ENCODE measurements at places on chromosomes 4 and X.

- no peak for DNase-seq
These were observed 63.7 kb downstream of the SEC24D start for GRCh38 chr4:118772081-118772766.

DNA sequence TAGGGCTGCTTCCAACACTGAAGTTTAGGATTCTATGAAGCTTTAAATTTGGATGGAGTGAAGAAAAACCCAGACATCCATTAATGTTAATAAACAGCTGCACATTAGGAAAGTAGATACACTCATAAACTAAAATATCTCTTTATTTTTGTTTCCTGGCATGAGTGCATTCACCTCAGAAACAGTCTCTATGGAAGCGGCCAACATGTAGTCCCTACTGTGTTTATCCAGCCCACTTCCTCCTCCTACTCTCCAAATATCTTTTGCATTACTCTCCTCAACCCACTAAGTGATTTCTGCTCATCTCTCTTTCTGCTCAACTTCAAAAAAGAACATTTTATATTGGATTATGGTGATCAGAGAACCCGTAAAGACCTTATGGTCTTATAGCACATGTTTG lies 180.3 kb upstream of the MXRA5 start:
- no peak for DNase-seq

DNA sequence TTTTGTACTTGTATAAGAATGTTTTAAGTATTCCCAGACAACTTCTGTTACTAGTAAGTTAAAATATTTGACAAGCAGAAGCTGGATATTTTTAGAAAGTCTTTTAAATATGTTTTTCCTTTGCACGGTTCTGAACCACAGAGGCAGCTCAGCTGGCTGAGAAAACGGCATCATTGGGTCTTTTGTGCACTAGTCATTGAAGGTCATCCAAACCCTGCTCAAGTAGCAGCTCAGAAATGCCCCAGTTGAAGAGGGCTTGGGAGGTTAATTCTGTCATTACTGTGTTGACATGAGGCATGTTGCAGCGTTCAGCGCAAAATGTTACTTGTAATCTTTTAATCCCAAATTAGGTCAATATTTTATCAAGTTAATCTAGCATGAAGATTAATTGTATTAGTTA lies 383.7 kb upstream of the FAM241A start:
- DNase-seq: no peak

DNA sequence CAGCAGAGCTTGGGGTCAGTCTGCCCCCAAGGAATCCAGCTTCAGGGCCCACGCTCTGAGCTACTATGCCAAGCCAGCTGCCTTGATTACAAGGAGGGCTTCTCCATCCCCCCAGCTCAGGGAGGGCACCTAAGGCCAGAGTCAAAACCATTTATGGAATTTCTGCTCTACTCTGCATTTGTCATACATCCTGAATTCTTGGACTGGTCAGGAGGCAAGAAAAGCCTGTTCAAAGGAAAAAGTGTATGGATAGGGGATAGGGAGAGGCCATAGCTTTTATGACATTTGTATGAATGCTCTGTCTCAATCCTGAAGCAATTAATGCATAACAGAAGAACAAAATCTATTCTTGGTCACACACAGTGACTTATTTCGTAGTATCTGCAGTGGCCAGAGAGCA lies 32.2 kb downstream of the EDNRA start:
- no peak for DNase-seq

DNA sequence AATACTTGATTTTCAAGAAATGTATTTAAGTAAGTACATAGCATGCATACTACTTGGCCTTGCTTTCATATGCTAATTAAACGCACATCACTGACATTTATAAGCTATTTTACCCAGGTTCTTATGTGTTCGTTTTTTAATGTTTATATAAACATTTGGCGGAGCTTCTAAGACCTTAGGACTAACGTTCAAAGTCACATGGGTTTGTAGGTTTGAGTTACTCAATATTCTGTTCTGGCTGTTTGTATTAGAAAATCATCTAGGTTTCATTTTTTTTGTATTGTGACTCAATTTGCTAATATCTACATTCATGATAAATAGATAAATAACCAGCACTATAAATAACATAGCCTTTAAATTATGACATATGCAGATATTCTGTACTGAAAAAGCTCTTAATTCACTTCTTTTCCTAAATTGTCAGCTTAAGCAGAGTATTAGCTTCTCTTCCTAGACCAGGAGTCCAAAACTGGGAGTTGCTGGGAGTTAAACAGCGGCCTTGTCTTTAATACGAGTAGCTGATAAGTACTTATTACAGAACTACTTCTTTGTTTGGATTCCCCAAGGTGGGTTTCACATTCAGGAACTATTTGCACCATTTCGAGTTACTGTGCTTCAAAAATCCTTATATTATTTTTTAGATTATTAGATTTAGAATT lies 42.0 kb downstream of the GUCY1B1 start:
- no peak for DNase-seq

- DNase-seq: no peak
These were observed 56.7 kb upstream of the ADGRL3 start for GRCh38 chr4:61143461-61143860.

DNA sequence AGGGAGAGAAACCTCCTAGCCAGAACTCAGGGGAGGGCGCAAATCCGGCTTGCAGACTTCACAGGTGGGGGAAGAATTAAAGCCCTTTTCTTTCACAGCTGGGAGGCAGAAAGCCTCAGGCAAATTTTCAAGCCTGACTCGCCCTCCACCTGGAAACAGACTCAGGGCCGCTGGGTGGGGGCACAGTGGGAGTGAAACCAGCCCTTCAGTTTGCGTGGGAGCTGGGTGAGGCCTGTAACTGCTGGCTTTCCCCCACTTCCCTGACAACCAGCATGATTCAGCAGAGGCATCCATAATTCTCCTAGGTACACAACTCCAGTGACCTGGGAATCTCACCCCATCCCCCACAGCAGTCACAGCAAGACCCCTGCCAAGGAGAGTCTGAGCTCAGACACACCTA lies 206.9 kb upstream of the INTU start:
- no peak for DNase-seq

GRCh38 chr4:68271851-68272357 lies 26.4 kb upstream of the TMPRSS11B start:
- DNase-seq: no peak

GRCh38 chr4:20617678-20618396 lies 82.4 kb upstream of the PACRGL start:
- no peak for DNase-seq

DNA sequence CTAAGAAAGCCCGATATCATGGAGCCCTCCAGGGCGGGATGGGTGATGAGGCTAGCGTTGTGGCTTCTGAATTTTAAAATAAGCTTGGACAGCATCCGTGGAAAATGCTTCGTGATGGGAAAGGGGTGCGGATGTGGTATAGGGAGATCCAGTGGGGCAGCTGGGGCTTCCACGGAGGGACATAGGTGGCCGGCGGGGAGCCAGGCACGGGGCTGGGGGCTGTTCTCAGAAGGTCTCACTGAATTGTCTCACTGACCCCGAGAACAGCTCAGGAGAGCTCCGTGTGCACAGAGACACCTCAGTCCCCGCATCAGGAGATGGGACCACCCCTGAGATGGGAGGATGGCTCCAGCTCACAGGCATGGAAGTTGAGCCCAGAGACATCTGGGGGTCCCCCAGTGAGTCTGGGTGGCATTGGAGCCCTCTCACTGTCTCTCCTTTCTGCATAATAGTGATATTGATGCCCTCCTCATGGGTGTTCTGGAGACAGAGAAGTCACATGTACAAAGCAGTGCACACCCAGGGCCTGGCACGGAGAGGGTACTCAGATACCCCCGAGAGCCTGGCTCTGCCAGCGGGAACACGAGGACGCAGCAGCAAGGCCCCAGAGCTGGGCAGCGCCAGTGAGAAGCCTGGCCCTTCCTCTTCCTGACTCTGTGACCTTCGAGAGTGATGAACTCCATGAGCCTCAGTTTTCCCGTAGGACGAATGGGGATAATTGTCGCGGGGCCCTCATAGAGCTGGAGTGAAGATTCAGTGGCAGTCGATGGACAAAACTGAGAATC lies 70.6 kb upstream of the PSAPL1 start:
- DNase-seq: no peak

DNA sequence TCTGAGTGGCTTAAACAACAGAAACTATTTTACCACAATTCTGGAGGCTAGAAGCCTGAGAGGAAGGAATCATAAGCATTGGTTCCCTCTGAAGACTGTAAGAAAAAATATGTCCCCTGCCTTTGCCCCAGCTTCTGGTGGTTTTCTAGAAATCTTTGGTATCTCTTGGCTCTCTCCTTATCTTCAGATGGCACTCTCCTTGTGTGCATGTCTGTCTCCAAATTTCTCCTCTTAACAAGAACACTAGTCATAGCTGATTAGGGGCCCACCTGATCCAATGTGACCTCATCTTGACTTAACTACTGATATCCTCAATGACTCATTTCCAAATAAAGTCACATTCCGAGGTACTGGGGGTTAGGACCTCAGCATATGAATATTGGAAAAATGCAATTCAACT lies 635.0 kb upstream of the NR3C2 start:
- no peak for DNase-seq

GRCh38 chr4:151841107-151841506 lies 80.3 kb upstream of the GATB start:
- DNase-seq: no peak

DNA sequence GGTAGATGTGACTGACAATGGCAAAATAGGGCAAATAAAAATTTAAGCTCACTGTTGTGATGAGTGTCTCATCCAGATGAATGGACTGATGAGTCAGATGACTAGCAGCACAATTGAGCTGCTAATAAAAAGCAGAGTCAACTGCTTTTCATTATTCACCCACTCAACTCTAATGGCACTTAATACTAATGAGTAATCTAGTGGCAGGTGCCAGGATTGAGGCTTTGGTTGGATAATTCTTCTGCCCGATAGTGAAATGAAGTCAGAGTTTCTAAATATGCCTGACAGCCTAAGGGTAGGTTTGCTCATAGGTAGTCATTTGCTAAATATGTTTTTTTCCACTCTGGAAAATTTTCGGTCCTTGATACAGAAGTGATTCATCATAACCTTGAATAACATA lies 10.4 kb downstream of the OGT start:
- no peak for DNase-seq

GRCh38 chr4:37653601-37654000 lies 32.6 kb downstream of the RELL1 start:
- DNase-seq: no peak

DNA sequence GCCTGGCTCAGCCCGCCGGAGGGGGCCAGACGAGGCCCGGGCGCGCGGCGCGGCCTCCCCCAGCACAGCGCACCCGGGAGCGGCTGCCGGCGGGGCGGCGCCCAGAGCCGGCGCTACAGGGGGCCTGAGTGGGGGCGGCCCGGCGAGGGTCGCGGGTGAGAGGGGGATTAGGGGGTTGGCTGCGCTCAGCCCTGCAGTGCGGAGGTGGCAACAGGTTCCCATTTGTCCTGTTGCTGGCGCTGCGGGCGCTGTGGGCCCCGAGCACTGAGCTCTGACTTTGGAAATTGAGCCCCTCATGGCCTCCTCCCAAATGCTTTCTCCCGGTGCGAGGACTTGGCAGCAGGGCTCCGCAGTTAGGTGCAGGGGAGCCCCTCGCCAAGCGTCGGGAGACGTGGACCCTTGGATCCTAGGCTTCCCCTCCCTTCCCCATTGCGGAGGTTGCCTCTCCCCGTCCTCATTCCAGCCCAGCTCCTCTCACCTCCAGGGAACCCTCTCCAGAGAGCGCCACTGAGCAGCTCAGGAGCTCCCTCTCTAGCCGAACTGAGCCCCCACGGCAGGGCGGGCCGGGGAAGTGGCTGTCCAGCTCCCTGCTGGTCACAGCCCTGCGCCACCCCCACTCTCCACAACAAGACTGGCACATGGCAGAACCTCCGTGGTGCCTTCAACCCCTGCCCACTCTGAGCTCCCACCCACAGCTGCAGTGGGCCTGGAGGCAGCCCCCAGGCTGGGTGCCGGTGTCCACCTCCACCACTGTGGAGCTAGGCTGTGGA lies 2.5 kb upstream of the DUSP9 start:
- DNase-seq: no peak

DNA sequence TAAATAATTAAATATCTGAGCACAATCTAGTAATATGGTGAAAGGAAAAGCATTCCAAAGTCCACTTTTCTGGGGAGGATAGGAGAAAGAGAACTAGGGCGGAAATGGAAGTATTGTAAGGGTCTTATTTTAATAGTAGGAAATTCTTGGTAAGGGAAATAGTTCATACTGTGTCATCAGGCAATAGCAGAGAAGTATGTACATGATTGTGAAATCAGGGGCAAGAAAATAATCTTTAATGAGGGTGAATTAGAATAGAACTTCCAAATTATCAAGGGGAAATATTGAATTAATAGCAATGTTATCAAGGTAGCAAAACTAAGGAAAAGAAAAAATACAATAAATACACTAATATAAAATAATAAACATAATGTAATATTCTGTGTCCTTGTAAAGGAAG lies 14.8 kb downstream of the GIMD1 start:
- DNase-seq: no peak

- DNase-seq: no peak
These were observed 173.9 kb downstream of the GRXCR1 start for GRCh38 chr4:43066415-43066814.

DNA sequence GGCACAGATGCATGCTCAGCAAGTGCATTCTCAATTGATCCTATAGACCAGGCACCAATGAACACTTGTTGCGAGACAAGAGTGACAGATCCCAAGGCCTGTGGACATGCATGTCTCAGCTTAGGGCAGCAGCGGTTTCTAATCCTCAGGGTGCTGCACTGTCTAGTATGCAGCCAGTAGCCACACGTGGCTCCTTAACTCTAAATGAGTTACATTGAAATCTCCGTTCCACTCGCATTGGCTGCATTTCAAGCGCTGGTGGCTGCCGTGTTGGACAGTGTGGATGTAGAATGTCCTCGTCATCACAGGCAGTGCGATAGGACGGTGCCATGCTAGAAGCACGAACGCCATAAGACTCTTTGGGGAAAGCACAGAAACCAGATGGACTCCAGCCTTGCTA lies 24.0 kb upstream of the AFAP1 start:
- no peak for DNase-seq

DNA sequence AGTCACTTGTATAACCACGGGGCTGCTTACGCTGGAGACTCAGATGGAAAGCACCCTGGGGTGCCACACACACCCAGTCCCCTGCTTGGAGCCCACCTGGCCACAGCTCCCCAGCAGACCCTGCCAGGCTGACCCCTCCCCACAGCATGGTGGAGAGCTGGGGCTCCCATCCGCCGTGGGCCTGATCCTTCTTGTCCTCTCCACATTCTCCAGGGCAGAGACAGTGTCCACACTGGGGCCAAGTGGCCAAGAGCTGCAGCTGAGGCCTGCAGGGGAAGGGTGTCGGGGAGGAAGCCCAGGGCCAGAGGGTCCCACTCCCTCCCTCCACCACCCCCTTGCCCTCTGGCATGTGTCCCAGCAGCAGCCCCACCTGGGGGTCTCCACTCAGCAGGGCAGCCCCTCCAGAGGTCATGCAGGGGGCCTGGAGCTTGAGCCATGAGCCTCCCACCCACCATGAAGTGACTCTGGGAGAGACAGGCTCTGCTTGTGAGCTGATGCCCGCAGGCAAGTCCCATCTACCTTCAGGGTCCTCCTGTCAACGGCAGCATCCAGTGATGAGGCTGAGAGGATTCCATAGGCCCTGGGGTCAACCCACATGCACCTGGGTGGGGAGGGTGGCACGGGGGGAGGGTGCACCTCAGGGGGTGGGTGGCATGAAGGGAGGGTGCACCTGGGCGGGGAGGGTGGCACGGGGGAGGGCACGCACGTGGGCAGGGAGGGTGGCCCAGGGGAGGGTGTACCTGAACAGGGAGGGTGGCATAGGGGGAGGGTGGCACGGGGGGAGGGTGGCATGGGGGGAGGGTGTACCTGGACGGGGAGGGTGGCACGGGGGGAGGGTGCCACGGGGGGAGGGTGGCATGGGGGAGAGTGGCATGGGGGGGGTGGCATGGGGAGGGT lies 56.4 kb downstream of the FAM53A start:
- DNase-seq: no peak

- DNase-seq: no peak
These were observed 27.1 kb upstream of the PDZD4 start for GRCh38 chrX:153857348-153857903.
